ENCODE measurements at places on chromosomes 1 and 21.

GRCh38 chr21:17050646-17051045, 462.2 kb upstream of the CXADR start:
- no peak for DNase-seq

DNA sequence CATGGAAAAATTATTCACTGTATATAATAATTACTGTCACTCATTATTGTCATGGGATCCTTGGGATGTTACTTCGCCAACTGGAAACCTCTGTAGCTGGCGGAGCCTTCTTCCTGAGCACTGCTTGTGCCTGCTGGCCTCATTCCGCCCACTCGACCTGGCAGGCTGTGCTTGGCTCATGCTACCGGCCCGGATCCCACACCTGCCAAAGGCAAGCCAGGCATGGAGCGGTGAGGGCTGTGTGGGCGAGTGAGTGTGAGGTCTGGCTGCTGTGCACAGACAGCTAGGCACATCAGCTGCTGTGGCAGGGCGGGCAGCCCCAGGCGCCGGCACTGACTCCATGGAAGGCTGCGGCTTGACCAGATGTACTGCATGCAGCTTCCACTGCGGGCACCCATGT, 78.4 kb downstream of the DISP1 start:
- no peak for DNase-seq

DNA sequence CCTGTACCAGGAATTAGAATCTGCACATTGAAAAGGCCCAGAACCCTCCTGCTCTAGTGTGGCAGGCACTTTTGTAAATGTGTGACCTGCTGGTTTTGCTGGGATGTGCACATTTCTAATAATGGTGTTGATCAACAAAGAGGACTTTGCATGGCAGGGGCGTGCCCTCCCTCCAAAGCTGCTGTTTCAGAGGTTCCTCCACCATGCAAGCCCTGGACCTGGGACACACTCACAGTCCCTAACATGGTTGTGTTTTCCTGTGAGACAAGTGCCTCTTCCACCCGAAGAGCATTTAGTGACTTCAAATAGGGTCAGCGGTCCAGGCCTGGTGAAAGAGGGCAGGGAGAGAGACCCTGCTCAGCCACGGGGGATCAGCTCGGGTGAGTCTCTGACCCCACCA, 28.1 kb downstream of the TENT5C start:
- no peak for DNase-seq

GRCh38 chr1:17869815-17870214, 114.7 kb downstream of the ACTL8 start:
- DNase-seq, result no peak

DNA sequence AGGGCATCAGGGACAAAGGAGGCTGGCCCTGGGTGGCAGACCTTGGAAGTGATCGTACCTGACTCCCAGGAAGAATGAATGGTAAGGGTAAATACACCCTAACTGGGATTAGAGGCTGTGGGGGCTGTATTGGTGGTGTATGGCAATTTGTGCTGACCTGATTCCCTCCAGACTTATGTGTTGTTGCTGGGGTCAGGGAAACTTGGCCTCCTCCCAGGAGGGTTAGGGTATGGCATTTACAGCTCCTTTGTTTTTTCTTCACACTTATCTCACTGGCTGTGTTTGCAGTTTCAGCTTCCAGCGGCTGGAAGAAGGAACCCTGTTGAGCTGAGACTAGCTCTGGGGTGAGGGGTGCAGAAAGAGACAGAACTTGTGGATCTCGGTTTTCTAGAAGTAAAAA, 8.2 kb downstream of the VANGL1 start:
- no peak for DNase-seq
